NCI-H1105 (cell line): ENCODE measurements at places on chromosomes 11 and 22.

DNA sequence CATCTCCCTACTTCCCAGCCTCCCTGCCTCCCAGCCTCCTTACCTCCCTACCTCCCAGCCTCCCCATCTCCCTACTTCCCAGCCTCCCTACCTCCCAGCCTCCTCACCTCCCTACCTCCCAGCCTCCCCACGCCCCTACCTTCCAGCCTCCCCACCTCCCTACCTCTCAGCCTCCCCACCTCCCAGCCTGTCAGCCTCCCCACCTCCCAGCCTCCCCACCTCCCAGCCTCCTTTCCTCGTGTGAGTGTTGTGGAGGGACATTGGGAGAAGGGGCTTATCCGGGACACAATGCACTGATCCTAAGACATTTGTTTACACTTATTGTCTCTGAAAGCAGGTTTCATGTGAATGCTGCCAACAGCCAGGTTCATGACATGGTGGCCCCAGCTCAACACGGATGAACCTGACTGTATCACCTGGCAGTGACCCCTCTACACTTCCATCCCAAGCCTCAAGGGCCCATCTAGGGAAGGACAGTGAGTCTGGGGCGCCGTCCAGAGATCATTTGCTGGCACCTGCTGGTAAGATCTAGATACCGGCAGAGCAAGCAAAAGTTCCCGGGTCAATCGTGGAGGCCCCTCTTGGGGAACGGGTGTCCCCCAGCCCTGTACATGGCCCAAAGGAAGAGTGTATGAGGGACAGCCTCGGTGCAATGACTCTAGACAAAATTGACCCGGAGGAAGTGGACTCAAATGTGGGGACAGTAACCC lies 34.5 kb upstream of the TH start:
- DNase-seq: no peak

DNA sequence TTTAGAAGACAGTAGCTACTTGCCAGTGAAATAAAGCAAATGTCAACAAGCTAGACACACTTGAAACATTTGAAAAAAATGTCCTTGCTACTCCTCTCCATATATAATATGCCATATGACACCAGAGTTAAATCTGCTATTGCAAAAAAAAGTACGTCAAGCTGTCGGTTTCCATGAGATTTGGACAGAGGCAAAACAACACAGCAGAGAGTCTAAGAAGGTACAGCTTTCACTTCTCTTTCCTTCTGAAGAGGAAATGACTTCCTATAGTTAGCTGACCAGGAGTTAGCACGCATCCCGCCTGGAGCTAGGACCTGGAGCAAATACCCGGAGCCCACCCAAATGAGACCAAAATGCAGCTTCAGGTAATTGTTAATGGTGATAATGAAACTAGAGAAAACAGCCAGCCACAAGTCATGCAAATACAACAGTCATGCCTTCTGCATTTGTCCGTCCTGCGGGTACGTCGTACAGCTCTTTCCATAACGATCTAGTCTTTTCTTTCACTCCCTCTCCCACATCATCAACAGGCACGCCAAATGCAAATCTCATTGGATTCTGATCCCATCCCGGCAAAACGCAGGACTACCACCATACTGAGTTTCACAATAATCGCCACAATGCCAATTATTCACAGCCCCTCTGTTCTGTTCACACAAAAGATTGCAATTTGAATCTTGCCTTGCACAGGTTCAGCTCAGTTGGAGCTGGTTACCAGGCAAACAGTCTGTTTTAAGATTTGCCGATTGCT lies 395.0 kb upstream of the CCDC90B start:
- DNase-seq: peak; percentile 48

GRCh38 chr11:108933630-108934029 lies 268.8 kb downstream of the DDX10 start:
- DNase-seq: no peak

DNA sequence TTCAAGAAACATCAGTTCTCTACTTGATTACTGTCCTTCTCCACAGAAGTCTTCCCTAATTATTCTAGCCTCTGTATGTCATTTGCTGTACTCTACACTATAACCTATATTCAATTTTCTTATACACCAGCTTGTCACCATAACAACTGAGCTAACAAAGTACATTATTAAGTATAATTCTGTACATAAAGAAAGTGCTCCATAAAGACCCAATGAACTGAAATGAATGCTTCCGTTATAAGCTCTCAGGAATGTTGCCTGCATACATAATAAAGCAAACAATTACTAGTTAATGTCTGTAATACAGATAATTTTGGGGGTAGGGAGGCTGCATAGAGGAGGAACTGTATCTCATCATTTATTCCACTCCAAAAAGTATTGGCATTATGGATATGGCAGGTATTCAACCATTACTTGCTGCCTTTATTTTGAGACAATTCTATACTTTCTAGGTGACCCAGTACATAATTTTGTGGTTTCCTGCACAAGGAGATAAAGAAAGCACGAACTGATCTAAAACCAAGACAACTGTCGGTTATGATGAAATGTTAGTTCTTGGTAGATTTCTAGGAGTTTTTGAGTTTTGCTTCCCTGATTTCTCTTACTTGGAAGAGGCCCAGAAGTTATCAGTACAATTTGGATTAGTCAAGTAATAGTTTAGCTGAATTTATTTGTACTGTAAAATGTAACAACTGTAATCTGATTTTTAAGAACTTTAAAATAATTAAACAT lies 202.5 kb downstream of the SBF2 start:
- DNase-seq: no peak

DNA sequence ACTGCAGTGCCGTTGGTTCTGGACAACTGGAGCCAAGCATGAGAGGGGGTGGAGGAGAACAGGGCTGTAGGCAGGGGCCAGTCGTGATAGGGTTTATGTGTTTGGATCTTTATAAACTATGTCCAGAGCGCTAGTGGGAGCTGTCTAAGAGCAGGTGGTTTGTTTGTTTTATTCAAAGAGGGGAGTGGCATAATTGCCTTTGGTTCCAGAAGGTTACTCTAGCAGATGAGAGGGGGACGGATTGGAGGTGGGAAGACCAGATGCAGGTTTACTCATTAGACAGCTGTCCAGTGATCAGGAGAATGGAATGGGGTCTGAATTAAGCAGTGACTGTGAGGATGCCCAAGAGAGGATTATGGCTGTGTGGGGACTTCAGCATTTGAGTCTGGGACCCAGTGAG lies 109.3 kb upstream of the TBCEL start:
- peak; percentile 27 for DNase-seq

DNA sequence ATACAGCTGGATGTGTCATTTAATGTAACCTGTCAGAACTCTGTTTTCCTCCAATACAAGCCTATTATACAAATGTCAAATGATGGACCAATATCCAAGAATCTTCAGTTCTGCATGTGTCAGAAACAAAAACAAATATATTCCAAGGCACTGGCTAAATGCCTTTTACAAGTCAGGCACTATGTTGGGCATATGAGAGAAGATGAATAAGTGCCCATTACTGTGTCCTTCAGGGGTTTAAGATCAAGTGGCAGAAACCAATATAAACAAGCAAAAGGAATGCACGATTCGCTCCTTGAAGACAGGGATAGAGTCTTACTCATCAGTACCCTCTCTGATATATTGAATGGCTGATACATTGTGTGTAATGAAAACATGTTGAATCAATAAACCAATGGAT lies 254.4 kb downstream of the TTC28 start:
- DNase-seq: no peak

DNA sequence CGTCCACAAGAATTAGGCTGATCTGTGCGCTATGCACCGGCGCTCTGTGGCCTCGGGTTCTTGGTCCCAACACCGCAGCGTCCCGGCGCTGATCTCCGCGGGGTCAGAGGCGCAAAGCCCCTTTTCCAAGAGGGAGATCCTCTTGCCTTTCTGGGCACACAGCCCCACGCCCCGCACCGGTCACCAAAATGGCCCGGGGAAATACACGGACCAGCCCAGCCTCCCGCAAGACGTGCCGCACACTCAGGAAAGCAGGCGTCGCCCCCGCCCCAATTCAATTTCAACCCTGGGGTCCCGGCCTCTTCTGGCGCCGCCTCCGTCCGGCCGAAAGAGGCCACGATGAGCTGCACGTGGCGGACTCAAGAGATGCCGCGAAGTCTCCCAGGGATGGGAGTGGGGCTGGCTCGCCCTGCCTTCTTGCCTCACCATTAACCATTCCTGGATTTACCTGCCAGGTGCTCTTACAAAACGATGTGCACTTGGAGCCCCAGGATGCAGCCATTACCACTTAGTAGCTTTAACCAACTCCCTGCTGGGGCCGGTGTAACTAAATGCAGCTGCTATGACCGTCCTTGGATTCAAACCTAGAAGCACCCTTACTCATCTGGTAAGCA lies 10.5 kb downstream of the PIWIL3 start:
- no peak for DNase-seq

- no peak for DNase-seq
Measured at GRCh38 chr11:43917851-43918250, 24.6 kb upstream of the C11orf96 start.

GRCh38 chr22:25389541-25389919 lies 170.1 kb downstream of the CRYBB2 start:
- no peak for DNase-seq

DNA sequence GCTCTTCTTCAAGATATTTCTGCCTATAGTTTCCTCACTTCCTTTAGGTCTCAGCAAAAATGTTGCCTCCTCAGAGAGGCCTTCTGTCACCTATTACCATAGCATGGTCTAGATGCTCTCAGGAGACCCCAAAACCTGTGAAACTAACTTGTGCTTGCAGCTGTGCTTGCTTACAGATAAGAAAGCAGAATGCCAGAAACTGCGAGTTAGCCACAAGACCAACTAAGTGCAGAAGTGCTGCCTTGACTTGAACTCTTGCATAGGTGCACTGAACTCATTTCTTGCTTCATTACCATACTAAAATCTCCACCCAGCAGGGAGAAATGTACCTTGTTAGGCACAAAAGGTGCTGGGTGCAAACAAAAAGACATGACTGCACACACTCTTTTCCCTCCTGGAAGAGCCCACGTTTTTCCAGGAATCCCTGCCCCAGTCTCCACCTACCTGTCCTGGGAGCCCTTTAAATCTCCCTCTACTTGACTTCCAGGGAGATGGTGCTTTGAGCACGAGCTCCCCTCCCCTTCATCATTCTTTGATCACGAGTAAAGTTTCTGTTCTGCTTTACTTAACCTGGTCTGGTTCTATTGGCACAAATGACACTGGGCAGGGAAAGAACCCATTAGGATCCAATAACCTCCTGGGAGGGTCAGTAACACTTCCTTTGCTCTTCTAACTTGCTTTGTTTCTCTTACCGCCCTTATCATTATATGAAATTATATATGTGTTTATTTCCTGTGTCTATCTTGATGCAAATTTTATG lies 137.7 kb upstream of the DDI1 start:
- DNase-seq: no peak
